ENCODE measurements at places on chromosomes 1 and 21. TPM values are rescaled to one million over a fixed set of nuclear protein-coding genes. Genes with fewer than 3 reads are reported as not detected.

GRCh38 chr1:178625695-178626094 lies 99.3 kb upstream of the RALGPS2 start:
- DNase-seq: no peak

Gene CR2
- 2.1 TPM for total RNA-seq

DNA sequence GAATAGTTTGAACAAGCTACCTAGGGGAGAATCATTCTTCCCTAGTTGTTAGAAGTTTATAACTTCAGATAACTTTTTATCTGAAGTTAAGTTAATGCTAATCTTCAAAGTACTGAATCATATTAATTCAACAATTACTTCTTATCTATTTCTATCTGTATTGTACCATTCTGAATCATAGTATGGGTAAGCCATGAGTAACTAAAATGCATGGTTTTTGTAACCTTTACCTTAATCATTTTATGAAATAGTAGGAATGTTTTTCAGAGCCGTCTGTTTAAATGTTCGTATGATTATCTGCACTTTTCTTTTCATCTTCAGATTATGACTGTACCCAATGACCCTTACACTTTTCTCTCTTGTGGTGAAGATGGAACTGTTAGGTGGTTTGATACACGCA lies 50.3 kb upstream of the MPC2 start:
- DNase-seq: no peak

- DNase-seq: no peak
These were observed 107.9 kb downstream of the USP25 start for GRCh38 chr21:15837645-15838044.

DNA sequence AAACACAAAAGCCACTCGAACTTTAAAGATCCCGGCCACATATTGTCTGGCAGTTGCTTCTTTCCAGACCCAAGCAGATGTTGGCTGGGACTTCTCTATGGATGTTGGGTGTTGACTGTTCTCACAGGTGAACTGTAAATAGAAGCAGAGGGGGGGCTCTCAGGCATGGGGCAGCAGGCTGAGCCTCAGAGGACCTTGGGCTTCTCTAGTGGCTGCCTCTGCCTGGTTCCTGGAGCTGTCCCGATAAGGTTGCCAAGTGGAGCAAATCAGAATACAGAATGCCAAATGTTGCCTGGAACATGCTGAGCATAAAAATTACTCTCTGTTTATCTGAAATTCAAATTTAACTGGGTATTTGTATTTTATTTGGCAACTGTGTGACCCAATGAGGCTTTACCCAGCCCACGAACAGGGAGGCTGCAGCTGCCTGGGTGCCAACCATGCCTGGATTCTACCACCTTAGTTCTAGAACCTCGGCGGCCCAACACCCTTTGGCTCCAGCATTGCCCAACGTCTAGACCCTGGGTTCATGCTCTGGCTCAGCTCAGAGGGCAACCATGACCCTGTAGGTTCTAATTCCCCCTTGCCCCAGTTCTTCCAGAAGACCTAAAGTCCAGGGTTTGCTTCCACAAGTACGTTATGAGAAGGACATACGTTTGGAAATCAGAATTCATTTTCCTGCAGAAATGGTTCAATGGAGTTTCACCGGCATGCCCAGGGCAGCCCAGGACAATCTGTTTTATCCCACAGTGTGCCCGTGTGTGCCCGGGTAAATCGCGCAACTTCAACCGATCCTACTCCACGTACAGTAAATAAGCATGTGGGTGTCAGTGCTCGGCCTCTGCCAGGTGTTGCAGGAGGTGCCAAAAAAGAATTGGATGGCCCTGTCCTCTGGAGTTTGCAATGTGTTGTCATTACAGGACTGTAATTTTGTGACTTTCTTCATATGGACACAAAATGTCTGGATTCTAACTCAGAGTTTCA lies 5.4 kb upstream of the SLC45A1 start:
- DNase-seq: no peak

GRCh38 chr1:20390589-20391331 lies 95.2 kb downstream of the CAMK2N1 start:
- DNase-seq: no peak

DNA sequence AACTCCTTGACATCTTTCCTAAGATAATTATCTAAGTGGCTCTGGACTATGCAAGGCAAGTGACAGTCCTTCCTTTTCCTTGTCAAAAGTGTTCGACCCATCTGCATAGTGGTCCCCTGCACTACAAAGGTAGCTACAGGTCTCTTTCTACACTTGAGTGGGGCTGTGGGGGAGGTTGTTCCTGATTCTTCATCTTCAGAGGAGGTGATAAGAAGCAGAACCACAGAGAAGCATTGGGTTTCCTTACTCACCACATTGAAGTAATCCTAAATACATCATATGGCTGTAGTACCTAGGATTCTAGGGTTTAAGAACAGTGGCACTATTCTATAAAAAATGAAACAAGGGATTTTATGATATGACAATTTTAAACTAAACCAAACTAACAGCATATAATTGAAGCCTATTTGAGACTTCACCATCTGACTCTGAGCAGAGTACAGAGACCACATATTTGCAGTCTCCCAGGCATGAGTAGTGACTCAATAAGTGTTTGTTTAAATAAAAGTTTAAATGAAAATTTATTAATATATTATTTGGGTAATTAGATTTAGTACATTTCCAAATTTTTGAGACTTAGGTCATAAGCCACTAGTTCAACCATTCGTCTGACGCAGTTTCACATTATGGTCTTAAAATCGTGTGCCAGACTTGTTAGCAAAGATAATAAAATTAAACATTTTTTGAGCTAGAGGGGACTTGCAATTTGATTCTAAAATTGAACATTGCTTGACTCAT lies 54.9 kb upstream of the NEK7 start:
- peak; percentile 17 for DNase-seq

- no peak for DNase-seq
These were observed 122.7 kb downstream of the HMGB4 start for GRCh38 chr1:33986390-33987095.

Gene LGR6
- total RNA-seq: 0.34 TPM

Gene RNU1-4
- 1,043 TPM for total RNA-seq

GRCh38 chr1:210691039-210691610 lies 362.4 kb downstream of the HHAT start:
- DNase-seq: no peak

- no peak for DNase-seq
These were observed 103.4 kb upstream of the KCNE2 start for GRCh38 chr21:34260277-34261008.

DNA sequence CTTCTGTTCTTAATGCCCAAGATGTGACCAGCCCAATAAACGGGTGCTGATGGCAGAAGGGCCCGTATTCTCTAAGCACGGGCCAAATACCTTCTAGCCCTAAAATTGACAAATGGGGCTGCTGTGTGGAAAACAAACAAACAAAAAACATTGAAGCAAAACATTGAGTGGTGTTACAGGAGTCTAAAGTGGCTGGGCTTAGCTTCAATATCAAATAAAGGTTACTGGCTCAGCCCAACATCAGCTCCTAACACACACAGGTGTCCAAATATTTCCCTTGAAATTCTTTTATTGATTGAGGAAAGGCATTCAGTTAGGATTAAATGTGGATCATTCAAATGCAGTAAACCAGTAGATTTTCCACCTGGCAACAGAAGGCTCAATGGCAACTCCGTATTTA lies 13.3 kb upstream of the TTF2 start:
- no peak for DNase-seq

GRCh38 chr1:45116340-45116739 lies 90.1 kb downstream of the ZSWIM5 start:
- no peak for DNase-seq

Gene SLC5A9
- total RNA-seq: not detected

Gene CFAP107
- not detected for total RNA-seq

- no peak for DNase-seq
These were observed 38.8 kb upstream of the HIVEP3 start for GRCh38 chr1:41957568-41957967.

GRCh38 chr1:226682871-226683814 lies 55.9 kb downstream of the ITPKB start:
- peak; percentile 72 for DNase-seq

DNA sequence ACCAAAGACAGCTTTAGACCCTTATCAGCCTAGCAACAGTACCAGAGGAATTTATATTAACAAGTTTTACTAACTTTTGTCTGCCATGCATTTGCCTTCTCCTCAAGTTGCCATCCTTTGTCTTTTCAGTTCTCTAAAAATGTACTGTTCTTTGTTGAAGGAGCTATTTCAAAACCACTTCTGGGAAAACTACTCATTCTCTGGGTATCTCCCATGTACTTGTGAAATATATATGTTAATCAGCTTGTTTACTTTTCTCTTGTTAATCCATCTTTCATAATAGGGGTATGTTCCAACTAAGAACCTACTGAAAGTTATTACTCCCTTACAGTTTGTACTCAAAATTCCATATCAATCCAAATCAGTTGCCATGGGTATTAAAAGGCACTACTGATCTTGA lies 16.3 kb downstream of the DPYD start:
- DNase-seq: no peak

Gene KCNJ15
- 0.43 TPM for total RNA-seq

Gene AMY2A
- not detected for total RNA-seq

DNA sequence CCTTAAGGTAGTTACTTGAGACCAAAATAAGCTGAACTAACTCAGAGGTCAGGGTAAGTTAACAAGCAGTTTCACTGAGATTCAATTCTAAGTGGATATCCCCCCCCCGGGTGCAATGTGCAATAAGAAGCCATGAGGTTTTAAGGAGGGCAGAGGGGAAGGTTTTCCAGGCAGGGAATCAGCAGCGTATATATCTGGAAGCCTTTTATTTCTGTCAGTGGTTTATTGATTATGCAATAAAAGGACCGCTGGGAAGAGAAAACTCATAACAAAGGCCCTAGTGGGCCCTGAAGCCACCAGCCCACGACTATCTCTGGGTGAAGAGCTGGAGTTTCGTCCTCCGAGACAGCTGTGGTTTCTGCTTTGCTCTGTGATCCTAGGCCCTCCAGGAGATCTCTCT lies 53.1 kb upstream of the CTPS1 start:
- no peak for DNase-seq

DNA sequence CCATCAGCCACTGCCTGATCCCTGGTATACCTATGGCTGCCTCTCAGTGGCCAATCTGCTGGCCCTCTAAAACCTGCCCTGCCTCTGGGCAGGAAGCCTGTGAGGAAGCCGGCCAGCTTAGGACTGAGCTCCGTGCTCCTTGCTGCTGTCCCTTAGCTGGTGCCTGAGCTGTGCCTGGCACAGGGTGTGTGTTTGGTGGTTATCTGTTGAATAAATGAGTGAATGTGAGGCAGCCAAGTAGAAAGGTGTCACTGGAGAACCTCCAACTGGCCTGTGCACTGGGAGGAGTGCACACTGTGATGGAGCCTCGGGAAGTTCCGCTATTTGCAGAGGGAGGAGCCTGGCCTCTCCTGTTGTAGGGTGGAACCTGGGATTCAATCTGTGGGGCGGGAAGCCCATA lies 63.4 kb upstream of the STUM start:
- DNase-seq: no peak

Gene HCN3
- 1.5 TPM for total RNA-seq

DNA sequence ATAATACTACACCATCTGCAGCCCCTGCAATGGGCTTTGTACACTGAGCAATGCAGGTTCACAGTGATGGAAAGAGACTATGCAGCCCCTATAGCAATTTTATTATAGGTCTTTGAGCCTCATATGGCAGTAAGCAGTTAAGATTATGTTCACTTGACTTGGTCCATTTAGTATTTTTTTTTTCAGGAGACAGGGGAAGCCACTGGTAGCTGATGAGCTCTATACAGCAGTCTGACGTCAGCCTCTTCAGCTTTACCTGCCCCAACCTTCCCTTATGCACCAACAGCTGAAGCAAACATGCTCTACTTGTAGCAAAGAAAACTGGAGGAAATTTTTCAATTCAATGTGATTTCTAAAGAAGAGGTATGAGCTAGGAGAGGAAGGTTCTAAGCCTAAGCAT lies 32.2 kb downstream of the AIDA start:
- no peak for DNase-seq

DNA sequence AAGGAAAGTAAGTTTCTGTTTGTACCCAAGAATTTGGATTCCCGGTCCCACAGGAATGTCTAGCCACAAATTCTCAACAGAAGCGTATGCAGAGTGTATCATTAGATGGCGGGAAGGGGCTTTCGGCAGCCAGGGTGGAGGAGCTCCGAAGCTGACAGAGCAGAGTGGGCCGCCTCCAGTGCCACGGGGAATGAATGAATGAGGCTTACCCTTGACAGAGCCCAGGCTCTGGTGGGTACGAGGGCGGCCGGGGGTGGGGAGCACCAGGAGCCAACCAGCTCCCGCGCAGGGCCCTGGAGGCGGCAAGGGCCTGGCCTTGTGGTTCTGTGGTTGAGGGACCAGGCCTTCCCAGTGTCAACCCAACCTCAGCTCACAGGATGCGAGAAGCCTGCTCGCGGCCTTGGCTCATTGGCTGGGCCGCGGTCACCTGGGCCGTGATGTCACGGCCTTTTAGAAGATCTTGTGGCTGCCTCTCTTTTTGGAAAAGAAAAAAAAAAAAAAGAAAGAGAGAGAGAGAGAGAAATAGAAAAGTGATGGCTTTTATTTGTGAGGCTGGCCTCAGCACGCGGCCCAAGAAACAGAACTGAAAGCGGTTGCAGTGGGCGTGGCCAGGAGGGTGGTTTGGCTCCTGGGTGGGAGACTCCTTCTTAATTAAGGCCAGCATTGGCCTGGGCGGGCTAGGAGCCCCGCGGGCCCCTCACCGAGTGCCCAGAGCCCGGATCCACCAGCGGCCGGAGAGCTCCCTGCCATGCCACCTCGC lies 34.9 kb upstream of the RUNX3 start:
- DNase-seq: peak; percentile 99

DNA sequence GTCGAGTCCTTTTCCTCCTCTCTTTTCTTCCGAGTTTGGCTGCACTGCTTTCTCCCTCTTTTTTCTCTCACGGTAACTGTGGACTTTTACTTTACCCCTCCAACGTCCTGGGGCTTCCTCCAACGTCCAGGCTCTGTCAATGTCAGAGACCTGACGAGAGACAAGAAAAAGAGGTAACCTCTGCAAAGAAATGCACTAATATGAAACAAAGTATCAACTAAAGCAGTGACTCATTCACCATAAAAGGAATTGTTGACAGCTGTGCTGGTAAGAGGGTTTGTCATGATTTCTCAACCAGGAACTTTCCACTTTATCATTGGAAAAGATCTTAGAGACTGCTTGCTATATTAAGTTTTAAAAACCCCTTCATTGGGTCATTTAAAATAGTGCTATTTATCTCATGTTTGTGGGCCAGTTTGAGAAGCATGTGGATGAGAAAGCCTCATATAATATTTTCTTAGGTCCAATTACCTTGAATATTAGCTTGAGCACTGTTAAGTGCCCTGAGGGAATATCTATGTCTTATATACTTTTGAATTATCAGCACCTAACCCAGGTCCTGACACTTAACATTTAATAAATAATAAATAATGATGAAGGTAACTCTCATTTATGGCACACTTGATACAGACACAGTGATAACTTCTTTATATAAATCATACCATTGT lies at the start of gene GBP2:
Gene GBP2 (minus strand): TSS at position 202 of the 668 bp plus-strand sequence. CDS start 4,148 bp downstream, outside the sequence.
- DNase-seq: peak; percentile 30

Gene KCNH1
- not detected for total RNA-seq

Gene C21orf91
- 32.5 TPM for total RNA-seq
